ENCODE measurements at places on chromosomes 2 and 18.

DNA sequence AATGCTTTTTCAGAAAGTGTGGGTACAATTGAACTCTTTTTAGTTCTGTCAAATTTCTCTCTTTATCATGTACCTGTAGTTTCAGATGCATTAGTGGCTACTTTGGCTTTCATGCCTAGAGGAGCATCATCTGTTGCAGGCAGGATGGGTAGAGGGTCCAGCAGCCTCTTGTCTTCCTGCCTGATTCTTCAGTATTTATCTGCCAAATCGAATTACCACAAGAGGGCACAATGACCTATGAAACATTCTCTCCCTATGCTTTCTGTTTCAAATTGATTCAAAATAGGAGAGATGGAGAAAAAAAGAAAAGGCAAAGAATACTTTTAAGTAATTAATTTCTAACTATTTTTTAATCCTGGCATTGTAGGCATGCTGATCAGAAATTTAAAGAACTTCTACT, 477.2 kb downstream of the TRIB2 start:
- DNase-seq = peak; percentile 36

GRCh38 chr2:108029496-108029895, 43.2 kb downstream of the SLC5A7 start:
- DNase-seq = no peak

DNA sequence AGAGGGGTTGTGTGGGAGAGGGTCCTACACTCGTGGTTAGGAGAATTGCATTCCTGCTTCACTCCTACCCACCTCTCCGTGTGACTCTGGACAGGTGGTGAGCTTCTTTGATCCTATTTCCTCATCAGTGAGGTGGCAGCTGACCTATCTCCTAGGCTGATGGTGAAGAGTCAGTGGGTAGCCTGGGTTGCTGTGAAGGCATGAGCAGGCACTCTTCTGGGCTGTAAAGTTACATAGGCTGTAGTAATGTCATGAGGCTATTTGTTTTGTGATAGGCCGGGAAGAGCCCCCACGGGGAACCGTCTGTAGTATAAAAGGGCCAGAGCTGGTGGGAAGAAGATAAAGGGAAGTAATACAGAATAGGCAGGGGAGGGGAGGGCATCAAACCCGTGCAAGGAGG, 83.8 kb downstream of the TMEM247 start:
- no peak for DNase-seq

DNA sequence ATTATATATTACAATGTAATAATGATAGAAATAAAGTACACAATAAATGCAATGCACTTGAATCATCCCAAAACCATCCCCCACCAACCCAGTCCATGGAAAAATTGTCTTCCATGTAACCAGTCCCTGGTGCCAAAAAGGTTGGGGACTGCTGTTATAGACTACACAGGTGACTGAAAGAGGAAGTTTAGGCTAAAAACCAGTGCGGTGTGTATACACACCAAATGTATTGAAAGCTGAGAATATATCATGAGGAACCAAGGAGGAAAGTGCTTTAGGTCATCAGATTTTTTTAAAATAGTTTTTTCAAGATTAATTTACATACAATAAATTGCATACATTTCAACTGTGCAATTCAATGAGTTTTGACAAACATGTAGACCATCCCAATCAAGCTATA, 20.5 kb upstream of the C1D start:
- DNase-seq = no peak

- no peak for DNase-seq
These were observed 54.3 kb downstream of the HAUS1 start for GRCh38 chr18:46158499-46158898.

DNA sequence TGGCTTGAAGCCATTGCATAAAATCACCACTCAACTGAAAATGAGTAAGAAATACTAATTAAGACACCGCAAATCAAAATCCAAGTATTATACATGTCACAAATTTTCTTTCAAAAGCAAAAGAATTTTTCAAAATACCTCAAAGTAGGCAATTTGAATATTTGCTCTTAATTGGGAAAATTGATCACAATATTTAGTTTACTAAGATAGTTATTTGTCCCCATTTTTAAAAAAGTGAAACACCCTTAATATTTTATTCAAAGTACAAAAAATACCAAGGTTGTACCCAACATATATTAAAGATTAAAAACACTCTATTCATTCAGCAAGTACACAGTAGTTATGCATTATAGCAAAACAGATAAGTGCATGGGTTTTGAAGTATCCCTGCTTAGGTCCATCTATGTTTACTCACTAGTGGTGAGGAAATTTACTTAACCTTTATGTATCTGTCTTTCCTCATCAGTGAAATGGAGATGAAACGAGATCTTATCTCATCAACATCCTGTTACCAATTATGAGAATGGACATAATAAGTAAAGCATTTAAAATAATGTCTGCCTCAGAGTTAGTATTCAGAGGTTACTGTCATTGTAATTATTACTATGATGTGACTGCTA, 35.1 kb downstream of the VPS54 start:
- no peak for DNase-seq

GRCh38 chr2:234249034-234249735, 198.7 kb downstream of the SPP2 start:
- no peak for DNase-seq

- no peak for DNase-seq
These were observed 82.5 kb upstream of the EML6 start for GRCh38 chr2:54640834-54641540.

GRCh38 chr2:119678021-119678656, 862 bp upstream of the TMEM177 start:
- no peak for DNase-seq

GRCh38 chr18:49727816-49728215, 85.5 kb downstream of the ACAA2 start:
- DNase-seq = no peak

- DNase-seq = no peak
These were observed 53.2 kb upstream of the UBE2E3 start for GRCh38 chr2:180927030-180927686.

DNA sequence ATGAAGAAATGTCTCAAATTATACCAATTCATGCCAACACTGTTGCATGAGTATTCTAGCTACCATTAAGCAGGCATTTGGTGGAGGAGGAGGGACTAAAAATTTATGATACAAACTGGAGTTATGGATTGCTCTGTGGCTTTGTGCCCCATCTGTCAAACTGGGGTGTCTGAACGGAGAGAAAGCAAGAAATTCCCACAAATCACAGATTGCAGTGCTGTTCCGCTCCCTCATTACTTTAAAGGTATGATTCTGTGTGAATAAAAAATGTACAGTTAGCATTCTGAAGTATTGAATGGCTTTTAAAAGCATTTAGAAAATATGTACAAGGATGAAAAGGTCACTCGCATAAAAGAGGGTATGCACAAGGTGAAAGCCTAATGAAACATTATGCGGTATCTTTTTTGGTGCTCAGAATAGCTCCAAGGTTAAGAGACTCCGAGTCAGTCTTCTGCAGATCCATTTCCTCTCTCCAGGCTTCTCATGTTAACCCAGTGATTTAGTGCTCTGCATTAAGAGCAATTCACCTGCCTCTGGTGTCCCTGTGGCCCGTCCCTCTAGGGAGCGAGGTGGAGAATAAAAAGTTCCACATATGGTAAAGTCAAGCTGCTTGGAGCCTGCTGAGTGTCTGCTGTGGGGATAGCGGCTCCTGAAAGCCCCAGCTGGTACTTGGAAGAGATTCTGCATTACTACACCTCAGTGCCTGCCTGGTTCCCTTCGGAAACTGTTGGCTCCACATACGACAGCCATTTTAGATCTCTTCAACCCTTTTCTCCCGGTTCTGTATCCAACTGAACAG, 184.2 kb downstream of the ZNF521 start:
- no peak for DNase-seq

DNA sequence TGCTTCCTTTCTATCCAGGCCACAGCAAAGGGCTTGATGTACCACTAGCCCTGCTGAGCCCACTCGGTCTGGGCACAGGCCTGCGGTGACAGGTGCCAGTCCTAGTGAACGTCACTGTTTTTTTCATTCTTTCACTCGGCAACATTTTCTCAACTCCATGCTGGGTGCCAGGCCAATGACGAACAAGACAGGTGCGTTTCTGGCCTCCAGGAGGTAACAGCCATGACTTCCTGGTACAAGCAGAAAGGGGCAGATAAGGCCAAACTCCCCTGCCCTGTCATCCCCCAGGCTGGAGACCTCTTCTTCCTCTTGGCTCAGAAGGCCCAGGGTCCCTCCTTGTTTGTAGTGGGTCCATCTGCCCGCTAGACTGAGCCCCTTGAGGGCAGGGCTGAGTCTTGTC, 55.7 kb upstream of the OTOF start:
- DNase-seq = no peak

DNA sequence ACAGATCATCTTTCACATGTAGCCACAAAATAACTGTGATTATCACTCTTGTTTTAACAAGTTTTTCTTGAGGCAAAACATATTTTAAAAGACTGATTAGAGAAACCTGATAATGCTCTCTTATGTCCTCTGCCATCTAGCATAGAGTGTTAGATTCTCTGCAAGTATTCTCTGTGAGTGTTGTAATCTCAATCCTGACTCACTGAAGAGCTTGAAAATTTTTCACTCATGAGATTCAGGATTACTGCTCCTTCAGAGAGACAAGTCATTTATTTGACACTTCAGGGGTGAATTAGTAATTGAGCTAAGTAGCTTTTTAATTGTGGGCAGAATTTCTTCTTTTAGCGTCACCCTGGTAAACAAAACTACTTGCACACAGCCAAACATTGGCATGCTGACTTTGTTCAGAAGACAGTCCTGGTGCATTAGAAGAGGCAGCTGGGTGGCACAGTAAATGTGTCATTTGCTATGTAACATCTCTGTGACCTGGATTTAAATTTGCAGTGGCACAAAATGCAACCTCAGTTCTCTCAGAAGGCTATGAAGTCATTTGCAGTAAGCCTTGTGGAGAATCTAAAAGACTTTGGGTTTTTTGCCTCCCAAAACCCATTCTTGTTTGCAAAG, 172.9 kb downstream of the LRP1B start:
- DNase-seq = no peak

GRCh38 chr18:71673498-71673897, 870.6 kb downstream of the CBLN2 start:
- DNase-seq = no peak

GRCh38 chr2:81263989-81264388, 959.4 kb upstream of the LRRTM1 start:
- DNase-seq = no peak

DNA sequence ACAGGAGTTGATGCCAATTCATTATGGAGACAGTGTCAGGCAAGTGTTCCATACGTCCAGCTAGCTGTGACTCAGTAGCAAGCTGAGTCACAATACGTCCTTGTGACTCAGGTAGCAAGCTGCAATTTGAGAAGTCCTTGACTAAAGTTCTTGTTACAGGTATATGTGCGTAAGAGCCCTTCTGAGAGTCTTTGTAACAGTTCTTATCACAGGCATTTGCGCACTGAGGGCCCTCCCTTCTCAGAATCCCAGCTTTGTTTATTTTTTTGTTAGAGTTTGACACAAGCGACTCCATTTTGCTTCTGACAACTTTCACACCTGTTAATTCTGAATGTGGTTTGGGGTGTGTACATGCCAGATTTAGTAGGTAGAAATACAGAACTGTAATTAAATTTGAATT, 20.1 kb upstream of the ACMSD start:
- DNase-seq = no peak

DNA sequence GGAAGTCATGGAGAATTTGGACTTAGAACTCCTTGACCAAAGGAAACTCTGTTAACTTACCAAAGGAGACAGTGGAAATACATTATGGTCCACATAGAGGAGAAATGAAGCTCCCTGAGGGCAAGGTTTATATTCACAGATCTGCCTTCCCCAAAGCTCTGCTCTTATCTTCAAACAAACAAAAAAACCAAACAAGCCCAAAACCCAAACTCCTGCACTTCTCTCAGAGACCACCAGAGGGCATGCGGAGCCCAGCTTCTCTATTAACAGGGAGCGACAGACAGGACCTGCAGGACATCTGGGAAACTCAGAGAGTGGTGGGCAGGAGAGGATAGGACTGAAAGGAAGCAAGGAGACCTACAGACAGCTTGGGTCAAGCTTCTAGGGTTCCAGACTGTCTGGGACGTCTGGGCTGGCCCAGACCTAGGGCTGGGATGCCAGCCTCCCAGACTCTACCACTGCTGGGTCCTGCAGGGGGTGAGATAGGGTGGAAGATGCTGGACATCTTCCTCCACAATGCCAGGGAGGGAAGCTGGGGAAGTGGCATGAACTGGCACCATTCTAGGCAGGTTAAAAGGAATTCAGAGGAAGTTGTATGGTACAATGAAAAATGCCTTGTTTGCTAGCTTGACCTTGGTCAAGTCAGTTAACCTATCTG, 4.0 kb upstream of the WNT10A start:
- peak; percentile 68 for DNase-seq

- no peak for DNase-seq
These were observed 22.1 kb upstream of the ARPC2 start for GRCh38 chr2:218194880-218195279.

DNA sequence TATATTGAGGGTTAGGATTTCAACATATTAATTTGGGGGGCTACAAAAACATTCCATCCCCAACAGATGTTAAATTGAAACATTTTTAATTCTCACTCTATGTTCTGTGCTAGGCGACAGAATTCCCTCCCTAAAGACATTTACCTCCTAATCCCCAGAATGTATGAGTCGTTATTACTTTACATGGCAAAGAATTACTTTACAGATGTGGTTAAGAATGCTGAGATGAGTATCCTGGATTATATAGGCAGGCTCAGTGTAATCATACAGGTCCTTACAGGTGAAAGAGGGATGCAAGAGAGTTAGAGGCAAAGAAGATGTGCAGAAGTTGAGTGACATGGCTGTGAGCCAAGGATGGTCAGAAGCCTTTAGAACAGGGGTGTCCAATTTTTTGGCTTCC, 974.1 kb upstream of the ACVR2A start:
- DNase-seq = no peak

DNA sequence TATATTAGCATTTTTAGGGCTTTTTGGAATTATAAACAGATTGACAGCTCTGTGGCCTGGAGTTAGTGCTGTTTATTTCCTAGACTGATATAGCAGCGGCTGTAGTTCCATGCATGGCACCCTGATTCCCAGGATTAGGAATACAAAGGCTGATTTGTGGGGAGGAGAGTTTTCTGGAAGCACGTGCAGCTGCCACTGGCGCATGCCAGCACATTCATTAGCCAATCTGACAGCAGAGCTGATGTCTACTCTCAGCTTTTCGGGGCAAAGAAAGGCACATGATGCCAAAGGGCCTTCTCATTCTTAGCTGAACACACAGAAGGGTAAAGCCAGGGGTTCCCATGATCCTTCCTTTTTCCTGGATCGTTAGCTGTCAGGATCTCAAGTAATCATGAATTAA, 45.7 kb upstream of the RAPH1 start:
- DNase-seq = no peak

GRCh38 chr2:128315829-128316776, 2.6 kb downstream of the HS6ST1 start:
- no peak for DNase-seq

GRCh38 chr2:105777031-105777482, 32.3 kb downstream of the NCK2 start:
- DNase-seq = no peak

GRCh38 chr2:48174503-48174902, 268.2 kb upstream of the FBXO11 start:
- DNase-seq = no peak

Data from brain microvascular endothelial cell (primary cell).